ENCODE measurements at places on chromosomes 5 and 9.

- DNase-seq, result no peak
Observed at GRCh38 chr5:80399526-80400239, 8.2 kb upstream of the ZFYVE16 start.

GRCh38 chr5:22710660-22711059 lies 142.5 kb downstream of the CDH12 start:
- no peak for DNase-seq

DNA sequence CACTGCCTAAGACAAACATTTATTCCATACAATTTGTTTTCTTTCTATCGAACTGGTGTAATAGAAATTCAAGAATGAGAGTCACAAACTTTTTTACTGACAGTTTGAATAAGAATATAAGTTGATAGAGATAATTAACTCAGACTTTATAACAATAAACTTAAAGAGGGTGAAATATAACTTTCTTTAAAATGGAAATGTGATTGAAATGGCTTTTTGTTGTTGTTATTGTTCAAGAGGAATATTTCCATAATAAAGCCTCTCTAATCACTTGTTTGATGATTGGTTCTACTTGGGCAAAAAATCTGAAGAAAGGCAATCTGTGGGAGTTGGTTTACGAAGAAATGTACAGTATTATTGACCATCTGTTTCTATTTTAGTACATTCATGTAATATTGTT lies 79.3 kb downstream of the ST8SIA4 start:
- DNase-seq, result no peak

DNA sequence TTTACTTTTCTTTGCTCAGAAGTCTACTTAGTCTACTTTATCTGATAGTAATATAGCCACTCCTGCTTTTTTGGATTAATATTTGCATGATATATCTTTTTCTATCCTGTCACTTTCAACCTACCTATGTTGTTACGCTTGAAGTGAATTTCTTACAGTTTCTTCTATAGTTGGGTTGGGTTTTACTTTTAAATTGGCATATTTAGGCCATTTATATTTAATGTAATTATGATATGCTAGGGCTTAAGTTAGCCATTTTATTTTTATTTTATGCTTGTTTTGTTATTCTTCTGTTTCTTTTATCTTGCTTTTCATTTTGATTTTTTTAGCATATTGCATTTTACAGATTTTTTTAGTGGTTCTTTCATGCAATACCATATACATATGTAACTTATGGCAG lies 164.7 kb downstream of the AOPEP start:
- DNase-seq, result no peak

DNA sequence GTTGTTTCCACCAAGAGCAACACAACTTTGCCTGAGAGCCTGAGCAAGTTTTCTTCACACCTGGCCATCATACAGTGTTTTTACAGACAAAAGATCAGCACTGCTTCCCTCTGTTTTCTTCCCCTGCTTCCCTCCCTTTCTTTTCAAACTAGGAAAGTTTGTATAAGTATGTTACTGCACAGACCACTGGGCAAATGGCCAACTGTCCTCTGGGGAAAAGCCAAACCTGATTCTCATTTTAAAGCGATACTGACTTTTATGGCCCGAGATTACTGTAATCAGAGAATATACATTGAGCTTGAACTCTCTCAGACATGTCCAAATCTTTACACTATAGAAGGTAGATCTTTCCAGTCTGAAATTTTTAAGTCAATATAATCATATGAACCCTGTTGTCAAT lies 415.0 kb downstream of the NFIB start:
- no peak for DNase-seq

- DNase-seq, result no peak
Observed at GRCh38 chr9:37732086-37732741, 21.4 kb upstream of the TRMT10B start.
